ENCODE measurements at places on chromosomes 5 and 9.
A peak's percentile ranks its signal among the peaks of the same experiment; 100 is the strongest.

GRCh38 chr9:81827616-81828296, 100.5 kb upstream of the SPATA31D4 start:
- no peak for DNase-seq

DNA sequence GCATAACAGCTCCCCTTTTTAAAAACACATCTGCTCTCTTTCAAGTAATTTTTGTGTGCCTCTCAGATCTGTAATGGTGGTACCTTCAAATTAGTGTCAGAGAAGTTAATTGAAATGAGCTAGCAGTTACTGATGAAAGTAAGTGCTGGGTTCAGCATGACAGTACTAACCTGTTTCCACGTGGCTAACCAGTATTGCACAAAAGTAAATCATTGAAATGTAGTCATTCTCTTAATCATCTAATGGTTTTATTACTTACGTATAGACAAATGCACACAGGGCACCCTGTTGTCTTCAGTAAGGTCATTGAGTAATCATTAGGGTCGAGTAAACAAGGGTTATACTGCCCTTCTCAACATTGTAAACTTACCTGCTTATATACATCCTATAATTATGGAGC, 157.8 kb upstream of the PRR16 start:
- DNase-seq: no peak

GRCh38 chr5:157486221-157486681, 26.2 kb downstream of the NIPAL4 start:
- DNase-seq: no peak

- no peak for DNase-seq
Observed at GRCh38 chr9:71249729-71250317, 128.4 kb upstream of the TRPM3 start.

DNA sequence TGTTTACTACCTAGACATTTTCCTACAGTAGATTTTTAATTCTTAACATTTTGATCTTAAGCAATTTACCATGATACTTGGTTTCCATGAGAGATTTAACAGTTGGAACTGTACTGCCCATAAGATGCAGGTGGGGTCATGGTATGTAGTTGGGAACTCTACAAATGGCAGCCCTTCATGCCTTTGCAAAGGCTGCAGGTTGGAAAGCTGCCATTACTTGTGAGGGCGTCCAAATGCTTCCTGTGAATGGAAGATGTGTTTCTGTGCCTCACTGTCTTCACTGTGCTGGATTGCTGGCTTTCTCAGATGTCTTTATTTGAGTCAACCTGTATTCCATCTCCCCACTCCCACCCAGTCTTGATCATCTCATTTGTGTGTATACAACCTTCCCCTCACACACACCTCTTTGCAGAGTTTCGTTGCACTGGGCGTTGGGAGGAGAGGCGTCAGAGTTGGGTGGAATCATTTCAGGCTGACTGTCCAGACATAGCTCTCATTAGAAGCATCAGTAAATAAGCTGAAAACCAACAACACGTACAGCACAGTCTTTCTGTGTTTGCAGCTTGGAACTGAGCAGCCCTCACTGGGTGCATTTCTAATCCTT, 14.8 kb upstream of the ABL1 start:
- no peak for DNase-seq

DNA sequence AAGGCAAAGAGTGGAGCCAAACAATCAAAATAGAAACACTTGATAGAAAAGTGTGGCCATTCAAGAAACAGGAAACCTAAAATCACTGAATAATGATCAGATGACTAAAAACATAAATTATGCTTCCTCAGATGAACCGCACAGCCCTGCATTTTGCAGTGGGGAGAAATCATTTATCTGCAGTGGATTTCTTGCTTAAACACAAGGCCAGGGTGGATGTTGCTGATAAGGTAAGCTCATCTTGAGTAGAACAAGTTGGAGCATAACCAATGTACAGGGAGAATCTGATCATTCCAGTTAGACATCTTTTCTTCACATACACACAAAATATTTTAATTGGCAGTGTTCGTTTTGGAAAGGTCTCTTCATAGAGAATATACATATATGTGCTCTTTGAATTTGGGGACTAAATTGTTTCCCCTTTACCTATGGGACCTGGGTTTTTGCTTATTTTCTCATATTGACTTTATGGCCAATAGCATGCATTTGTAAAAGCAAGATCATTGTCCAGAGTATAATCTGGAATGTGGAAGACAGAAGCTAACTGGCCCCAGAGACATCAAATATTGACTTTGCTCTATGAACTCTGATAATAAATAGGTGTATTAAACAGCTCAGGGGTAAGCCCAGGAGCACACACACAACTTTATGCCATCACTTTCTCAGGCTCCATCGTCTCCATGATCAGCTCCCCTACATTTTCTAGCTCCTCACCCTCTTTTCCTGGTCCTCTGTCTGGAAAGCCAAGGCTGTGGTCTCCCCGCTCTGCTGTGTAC, 9.1 kb downstream of the ANKDD1B start:
- DNase-seq: no peak

DNA sequence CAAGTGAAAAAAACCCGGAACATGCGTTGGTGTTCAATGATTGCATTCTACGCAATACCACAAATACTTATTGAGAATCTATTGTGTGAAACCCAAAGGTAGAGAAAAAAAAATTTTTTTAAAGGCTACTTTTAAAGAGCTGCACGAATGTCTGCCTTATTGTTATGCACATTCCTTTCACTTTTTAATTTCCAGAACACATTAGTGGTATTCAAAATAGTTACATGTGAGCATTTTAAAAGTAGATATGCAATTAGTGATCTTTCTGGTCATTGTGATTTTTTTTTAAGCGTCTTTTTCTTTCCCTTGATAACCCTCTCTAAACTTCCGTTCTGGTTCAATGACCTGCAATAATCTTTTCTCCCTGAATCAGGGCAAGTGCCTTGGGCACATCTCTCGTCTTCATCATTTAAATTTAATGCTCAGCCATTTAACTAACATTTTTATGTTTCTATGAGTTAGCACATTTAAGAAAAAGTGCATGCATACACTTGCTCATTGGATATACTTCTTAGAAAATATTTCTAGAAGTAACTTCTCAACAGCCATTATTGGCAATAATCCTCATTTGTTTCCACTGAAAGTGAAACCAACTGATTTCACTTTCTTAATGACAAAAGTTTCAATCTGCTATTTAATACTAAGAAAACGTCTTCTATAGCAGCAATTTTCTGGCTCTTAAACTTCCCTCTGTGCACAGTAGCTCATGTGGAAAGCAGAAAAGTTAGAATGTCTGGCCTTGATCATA, 80.3 kb downstream of the CDH6 start:
- DNase-seq: no peak

- DNase-seq: no peak
Observed at GRCh38 chr9:94787266-94787665, 60.8 kb downstream of the AOPEP start.

DNA sequence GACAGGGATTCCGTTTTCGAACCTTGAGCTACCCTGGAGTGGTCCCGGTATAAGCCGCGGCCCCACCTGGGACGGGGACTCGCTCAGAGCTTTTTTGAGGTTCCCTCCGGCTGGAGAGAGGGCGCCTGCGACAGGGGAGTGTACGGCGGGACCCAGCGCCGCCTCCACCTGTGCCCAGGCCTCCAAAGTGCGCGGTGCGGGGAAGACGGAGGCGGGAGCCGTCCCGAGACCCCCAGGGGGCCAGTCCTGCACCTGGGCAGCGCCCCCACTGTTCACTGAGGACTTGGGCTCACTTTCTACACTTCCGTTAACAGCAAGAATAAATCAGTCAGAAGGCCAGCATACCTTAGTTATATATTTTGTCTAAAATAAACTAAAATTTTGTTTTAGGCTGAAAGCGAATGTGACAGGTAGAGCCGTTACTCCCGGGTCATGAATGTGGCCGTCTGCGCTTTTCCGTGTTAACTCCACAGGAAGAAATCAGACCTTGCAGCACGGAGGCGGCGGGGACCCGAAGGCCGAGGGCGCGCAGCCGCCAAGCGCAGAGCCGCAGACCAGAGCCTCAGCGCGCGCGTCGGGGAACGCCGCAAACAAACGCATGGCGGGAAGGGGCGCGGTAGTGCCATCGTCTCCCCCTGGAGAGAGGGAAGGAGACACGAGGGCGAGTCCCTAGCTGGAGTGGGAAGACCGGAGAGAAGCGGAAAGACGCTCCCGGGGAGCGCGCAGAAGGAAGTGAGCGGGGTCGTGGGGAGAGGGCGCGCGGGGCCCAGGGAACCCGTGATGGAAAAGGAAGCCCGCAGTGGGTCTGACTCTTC, 14.1 kb downstream of the TRIM7 start:
- peak; percentile 57 for DNase-seq

DNA sequence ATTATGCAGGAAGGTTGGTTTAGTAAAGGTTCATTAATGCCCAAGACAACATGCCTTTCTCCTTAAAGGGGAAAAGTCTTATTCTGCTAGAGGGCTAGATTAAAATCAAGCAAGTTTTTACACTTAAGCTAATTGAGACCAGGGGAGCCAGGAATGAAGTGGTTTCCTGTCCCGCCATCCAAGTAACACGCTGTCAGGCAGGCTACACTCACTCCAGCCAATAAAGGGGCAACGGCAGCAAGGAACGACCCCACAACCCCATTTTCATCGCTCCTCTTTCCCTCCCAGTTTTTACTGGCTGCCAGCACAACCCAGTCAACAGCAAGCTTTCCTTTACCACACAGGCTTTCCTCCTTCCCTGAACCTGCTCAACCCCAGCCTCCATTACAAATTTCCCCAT, 225.1 kb downstream of the DCP2 start:
- no peak for DNase-seq

DNA sequence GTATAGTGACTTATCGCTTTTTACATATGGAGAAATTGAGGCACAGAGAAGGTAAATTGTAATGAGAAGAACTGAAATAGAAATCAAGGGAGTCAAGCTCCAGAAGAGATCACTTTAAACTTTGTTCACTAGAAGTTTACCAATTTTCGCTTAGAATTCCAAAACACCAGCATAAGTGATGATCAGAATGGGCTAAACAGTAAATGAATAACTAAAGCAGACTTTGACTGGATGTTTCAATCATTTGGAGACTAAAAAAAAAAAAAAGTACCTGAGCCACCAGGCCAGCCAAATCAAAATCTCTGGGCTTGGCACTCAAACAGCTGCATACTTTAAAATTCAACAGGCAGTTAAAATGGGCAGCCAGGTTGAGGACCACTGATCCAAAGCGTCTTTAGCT, 38.2 kb upstream of the FYB1 start:
- DNase-seq: no peak

DNA sequence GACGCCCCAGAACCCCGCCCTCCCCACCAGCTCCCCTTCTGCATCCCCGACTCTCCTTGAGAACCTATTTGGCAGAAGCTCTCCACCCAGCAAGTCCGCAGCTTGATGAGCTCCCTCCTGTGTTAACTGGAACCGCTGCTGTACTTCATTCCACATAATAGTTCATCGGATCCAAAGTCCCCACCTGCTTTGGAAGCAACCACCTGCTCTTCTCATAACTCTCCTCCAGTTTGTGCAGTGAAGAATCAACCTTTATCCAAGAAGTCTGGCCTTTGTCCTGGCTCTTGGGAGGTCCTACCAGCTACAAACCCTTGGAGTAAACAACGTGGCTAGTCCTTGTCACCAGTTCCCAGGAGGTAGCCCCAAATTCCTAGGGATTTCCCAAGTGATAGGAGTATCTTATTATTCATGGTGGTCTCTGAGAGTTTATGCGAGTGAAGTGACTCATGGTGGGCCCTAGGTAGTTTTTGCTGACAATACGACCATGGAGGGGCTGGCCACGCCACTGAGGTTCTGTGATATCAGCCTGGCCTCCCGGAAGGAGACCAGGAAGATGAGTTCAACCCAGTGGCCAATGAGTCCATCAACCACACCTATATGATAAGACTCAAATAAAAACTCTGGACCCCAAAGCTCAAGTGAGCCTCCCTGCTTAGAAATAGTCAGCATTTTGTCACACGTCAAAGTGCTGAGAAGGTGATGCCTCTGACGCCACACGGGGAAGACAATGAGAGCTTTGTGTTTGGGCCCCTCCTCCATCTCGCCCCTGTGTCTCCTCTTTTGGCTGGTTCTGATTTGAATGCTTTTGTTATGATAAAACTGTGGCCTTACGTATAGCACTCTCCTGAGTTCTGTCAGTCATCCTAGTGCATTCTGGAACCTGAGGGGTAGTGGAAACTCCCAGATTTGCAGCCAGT, 3.6 kb upstream of the IL4 start:
- DNase-seq: no peak

All from left ventricle myocardium inferior (tissue), 1 donor.